ENCODE measurements at places on chromosomes 11 and 22. TPM values are rescaled to one million over a fixed set of nuclear protein-coding genes. Genes with fewer than 3 reads are reported as not detected.
A peak's percentile ranks its signal among the peaks of the same experiment; 100 is the strongest.

GLYATL1 gene
- not detected for total RNA-seq

MAP6 gene
- 0.25 TPM for total RNA-seq

DNA sequence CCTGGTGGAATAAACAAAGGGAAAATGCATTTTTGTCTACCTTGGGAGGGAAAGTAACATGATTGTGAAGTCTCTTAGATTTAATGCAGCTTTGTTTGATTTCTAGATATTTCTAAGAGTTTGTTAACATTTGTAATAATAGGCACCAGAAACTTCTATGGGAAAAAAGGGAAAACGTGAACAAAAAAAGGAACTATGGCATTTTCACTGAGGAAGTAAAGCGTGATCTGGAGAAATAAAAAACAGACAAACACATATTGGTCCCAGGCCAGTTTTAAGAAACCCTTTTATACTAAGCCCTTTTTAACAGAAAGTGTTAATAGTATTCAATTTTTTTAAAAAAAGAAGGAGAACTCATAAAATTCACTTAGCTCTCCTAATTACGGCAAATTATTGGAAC is 6.9 kb upstream of the MS4A7 start:
- H3K4me3 ChIP-seq, result no peak overlapping the region
- H3K4me1 ChIP-seq, result no peaks in the 10 kb centered on the region
- H3K27ac ChIP-seq, result no peak overlapping the region
- H3K36me3 ChIP-seq, result no peaks in the 10 kb centered on the region
- DNase-seq, result no peak

- no peak overlapping the region for H3K4me3 ChIP-seq
- no peak overlapping the region for H3K27ac ChIP-seq
- DNase-seq, result no peak
- H3K4me1 ChIP-seq, result no peaks in the 10 kb centered on the region
These were observed 11.9 kb upstream of the TEF start for GRCh38 chr22:41369837-41370236.

GRCh38 chr22:46213052-46213451 is 37.0 kb downstream of the CDPF1 start:
- DNase-seq, result no peak
- peaks cover 57% of the 10 kb centered on the region for H3K36me3 ChIP-seq
- peaks cover 6% of the 10 kb centered on the region for H3K4me1 ChIP-seq
- H3K27ac ChIP-seq, result no peak overlapping the region
- no peak overlapping the region for H3K4me3 ChIP-seq

DAGLA gene
- 0.45 TPM for total RNA-seq

DNA sequence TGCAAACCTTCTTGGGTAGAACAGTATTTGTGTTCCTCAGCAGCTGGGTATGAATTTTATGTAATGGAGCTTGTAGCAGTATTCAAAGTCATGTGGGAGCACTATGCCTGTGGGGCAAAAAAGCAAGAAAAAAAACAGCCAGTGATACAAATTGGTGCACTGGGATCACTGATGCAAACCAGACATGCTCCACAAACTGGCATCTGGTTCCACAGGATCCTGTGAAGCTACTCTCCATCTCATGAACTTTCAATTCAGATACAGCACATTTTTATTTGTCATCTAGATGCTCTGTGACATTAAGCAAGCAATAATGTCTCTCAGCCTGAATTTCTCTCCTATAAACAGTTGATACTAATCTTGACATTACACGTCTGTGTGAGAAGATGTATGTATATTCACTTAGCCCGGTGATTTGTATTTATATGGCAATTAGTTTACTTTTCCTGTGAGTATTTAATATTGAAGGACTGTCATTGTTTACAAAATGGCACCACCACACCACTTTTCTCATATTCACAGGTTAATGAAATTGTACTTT is 208.5 kb upstream of the GRIA4 start:
- no peak overlapping the region for H3K27ac ChIP-seq
- no peak for DNase-seq
- H3K4me1 ChIP-seq, result no peaks in the 10 kb centered on the region
- no peaks in the 10 kb centered on the region for H3K36me3 ChIP-seq
- no peak overlapping the region for H3K4me3 ChIP-seq

GRCh38 chr22:48701296-48702030 is 1126.2 kb downstream of the BRD1 start:
- no peaks in the 10 kb centered on the region for H3K27me3 ChIP-seq
- DNase-seq, result no peak
- no peaks in the 10 kb centered on the region for H3K36me3 ChIP-seq
- no peak overlapping the region for H3K4me3 ChIP-seq
- H3K27ac ChIP-seq, result no peak overlapping the region
- no peaks in the 10 kb centered on the region for H3K4me1 ChIP-seq

FADD gene
- 31.7 TPM for total RNA-seq

DNA sequence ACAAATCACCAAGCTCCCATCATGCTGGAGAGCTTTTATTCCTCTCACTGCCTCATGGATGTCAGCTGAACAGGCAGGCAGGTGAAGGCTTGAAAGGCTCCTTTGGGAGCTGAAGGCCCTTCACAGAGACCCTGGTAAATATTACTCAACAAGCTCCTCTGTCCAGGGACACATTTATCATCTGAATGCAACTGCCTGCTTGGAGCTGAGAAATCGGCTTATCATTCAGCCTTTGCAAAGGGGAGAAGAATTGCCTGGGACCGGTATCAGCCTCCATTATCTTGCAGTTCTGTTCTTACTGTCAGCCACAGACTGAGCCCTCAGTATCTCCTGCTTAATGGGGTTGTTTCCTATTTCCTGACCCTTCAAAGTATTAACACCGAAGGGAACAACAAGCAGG is 113.8 kb upstream of the PITPNB start:
- H3K27ac ChIP-seq, result no peak overlapping the region
- H3K27me3 ChIP-seq, result peaks cover 6% of the 10 kb centered on the region

LRRN4CL gene
- 0.17 TPM for total RNA-seq

DNA sequence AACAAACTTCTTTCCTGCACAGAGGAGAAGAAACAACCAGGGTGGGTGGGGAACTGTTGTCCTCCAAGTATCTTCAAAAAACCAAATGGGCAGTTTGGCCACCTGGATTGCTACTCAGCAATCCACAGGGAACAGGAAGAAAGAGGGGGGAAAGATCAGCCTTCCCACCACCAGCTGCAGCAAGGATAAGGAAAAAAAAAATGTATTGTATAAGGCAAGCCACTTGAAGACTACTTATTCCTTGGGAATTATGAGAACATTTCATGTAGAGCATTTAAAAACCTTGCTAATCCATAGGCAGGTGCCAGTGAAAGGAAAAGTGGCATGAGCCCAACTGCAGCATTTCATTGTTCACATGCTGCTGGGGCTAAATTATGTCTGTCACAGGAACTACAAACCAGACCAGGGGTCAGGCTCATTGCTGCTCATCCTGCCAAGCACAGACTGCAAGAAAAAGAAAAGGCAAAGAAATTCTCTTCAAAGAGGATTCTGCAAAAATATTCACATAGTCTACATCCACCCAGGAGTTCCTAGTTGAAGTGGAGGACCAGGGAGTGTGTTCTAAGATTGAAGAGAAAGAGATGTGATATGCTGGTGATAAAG is 2.2 kb downstream of the RAB30 start:
- peaks cover 15% of the 10 kb centered on the region for H3K36me3 ChIP-seq
- no peak overlapping the region for H3K4me3 ChIP-seq
- DNase-seq, result no peak
- peaks cover 31% of the 10 kb centered on the region for H3K4me1 ChIP-seq
- peaks cover 2% of the 10 kb centered on the region for H3K27me3 ChIP-seq
- peak overlapping the region; percentile 10 for H3K27ac ChIP-seq

GRCh38 chr22:21948390-21948789 is 4.3 kb downstream of the PPM1F start:
- H3K4me1 ChIP-seq, result peaks cover 13% of the 10 kb centered on the region
- H3K27ac ChIP-seq, result no peak overlapping the region
- no peaks in the 10 kb centered on the region for H3K27me3 ChIP-seq
- no peak for DNase-seq
- H3K4me3 ChIP-seq, result no peak overlapping the region

GRCh38 chr11:61868571-61869428 is 22.5 kb downstream of the FADS3 start:
- peaks cover 2% of the 10 kb centered on the region for H3K27me3 ChIP-seq
- H3K36me3 ChIP-seq, result peaks cover 9% of the 10 kb centered on the region
- no peak for DNase-seq
- peaks cover 5% of the 10 kb centered on the region for H3K4me1 ChIP-seq
- no peak overlapping the region for H3K27ac ChIP-seq

TENM4 gene
- total RNA-seq, result not detected

- no peak overlapping the region for H3K27ac ChIP-seq
- no peak for DNase-seq
- peaks cover 54% of the 10 kb centered on the region for H3K36me3 ChIP-seq
- H3K4me1 ChIP-seq, result peaks cover 41% of the 10 kb centered on the region
- H3K27me3 ChIP-seq, result no peaks in the 10 kb centered on the region
These were observed 9.0 kb downstream of the RPL27A start for GRCh38 chr11:8691601-8692000.

GRCh38 chr11:128039140-128040021 is 548.0 kb downstream of the ETS1 start:
- peaks cover 42% of the 10 kb centered on the region for H3K4me1 ChIP-seq

GRCh38 chr11:65900125-65900898 is at the start of gene FOSL1:
Gene FOSL1, minus strand, starts transcription at chr11:65900388. Its CDS starts 49 bp downstream, at chr11:65900339.
- peak within 1 kb of the TSS; percentile 75 for H3K27ac ChIP-seq
- no peaks in the 10 kb centered on the region for H3K36me3 ChIP-seq
- DNase-seq, result peak; percentile 93
- H3K4me1 ChIP-seq, result peaks cover 33% of the 10 kb centered on the region

DNA sequence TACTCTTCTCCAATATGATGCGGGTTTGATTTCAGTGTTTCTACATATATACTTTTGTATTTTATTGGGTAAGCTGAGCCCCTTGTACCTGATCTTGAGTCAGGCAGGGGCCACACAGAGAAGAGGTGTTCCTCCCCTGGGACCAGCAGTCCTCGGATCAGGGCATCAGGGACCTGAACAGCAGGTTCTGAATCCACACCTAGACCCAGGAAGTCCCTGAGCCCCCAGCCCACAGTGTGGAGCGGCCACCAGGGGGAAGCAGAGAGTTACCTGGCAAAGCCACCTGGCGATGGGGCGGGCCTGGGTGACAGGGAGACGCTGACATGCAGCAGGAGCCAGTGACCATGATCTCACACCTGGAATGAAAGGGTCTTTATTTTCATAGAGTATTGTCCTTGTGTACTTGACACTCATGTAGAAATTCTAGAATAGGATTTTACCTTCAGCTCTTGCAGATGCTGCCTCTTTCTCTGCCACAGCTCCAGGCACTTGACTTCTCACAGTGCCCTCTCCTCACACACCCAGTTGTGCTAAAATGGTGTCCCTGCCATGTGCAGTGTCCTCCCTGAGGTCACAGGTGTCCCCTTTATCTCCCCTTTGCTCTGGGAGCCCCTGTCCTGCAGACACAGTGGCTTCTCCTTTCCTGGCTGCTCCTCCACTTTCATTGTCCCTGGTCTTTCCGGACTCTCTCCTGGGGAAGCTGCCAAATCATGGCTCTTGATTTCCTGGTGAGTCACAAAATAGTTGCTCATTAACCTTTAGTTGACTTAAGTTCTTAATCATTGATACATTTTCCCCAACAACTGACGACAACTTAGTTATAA is 48.5 kb downstream of the GGTLC2 start:
- no peaks in the 10 kb centered on the region for H3K4me1 ChIP-seq
- DNase-seq, result peak; percentile 69
- no peak overlapping the region for H3K4me3 ChIP-seq
- no peaks in the 10 kb centered on the region for H3K36me3 ChIP-seq

DNA sequence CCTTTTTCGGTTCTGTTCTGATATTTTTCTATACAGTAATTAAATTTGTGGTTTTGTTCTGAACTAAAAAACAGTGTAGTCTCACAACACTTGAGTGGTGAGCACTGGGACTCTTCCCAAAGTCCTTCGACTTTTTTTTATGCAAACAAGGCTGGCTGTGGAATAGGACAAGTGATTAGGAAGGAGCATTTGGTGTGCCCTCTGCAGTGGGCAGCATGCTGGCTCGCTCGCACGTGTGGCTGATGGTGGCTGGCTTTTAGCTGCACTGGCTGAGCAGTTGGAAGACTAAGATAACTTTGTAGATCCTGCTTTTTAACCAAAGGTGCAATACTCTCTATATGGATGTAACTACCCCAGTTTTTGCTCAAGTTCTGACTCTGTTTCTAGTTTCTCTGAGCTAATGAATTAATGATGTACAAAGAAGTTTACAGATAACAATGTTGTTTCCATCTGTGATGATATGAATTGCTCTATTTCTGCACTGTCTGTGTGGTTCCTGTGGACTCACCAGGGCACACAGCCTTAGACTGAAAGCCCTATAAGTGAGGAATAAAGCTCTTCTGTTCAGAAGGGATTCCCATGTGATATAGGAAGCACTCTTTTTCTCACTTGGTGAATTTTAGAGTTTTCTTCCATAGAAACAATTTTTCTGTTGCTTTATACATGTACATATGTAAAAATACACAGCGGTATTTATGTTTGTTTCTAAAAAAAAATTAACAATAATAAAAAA is 143.1 kb upstream of the RASSF10 start:
- peaks cover 41% of the 10 kb centered on the region for H3K27me3 ChIP-seq
- H3K27ac ChIP-seq, result no peak overlapping the region
- H3K4me3 ChIP-seq, result no peak overlapping the region
- no peak for DNase-seq
- H3K4me1 ChIP-seq, result no peaks in the 10 kb centered on the region
- no peaks in the 10 kb centered on the region for H3K36me3 ChIP-seq

KMT5B gene
- 28.1 TPM for total RNA-seq

DNA sequence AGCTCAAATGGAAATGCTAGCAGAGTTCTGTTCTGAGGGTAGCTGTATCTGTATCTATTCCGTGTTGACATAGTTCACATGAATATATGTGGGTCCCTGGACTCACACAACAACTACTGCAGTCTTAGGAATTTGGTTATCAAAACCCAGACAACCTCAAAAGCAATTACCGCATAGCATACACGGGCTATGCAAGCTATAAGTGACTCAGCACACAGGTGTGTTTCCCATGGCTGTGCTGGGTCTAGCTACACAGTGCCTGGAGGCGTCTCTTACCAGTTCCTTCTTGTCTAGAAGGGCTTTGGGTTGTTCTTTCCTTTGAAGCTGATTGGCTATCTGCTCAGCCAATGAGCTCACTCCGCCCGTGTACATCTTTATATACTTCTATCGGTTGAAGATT is 98.2 kb upstream of the BID start:
- H3K27ac ChIP-seq, result no peak overlapping the region
- peaks cover under 1% of the 10 kb centered on the region for H3K4me1 ChIP-seq
- H3K27me3 ChIP-seq, result no peaks in the 10 kb centered on the region
- DNase-seq, result no peak
- H3K4me3 ChIP-seq, result no peak overlapping the region
- H3K36me3 ChIP-seq, result no peaks in the 10 kb centered on the region

- peaks cover 24% of the 10 kb centered on the region for H3K36me3 ChIP-seq
- no peak overlapping the region for H3K4me3 ChIP-seq
- peaks cover 6% of the 10 kb centered on the region for H3K4me1 ChIP-seq
- H3K27me3 ChIP-seq, result no peaks in the 10 kb centered on the region
These were observed 212.5 kb downstream of the TBC1D22A start for GRCh38 chr22:46974631-46975585.

FOLH1 gene
- total RNA-seq, result not detected
